ENCODE measurements at places on chromosomes 1 and 21. TPM values are rescaled to one million over a fixed set of nuclear protein-coding genes. Genes with fewer than 3 reads are reported as not detected.

The OR14K1 gene
- total RNA-seq: not detected

The TSTD1 gene
- 10.5 TPM for total RNA-seq

The KRTAP21-2 gene
- not detected for total RNA-seq

The OPRD1 gene
- total RNA-seq: not detected

The TMEM54 gene
- total RNA-seq: 10.9 TPM

The KDM1A gene
- 31.7 TPM for total RNA-seq

The ZMYND12 gene
- 1.4 TPM for total RNA-seq

The LRRC53 gene
- not detected for total RNA-seq

The ARTN gene
- 0.49 TPM for total RNA-seq

GRCh38 chr1:235027862-235028250, 100.8 kb downstream of the TOMM20 start:
- DNase-seq: no peak

GRCh38 chr1:107378426-107378825, 237.6 kb downstream of the NTNG1 start:
- no peak for DNase-seq

DNA sequence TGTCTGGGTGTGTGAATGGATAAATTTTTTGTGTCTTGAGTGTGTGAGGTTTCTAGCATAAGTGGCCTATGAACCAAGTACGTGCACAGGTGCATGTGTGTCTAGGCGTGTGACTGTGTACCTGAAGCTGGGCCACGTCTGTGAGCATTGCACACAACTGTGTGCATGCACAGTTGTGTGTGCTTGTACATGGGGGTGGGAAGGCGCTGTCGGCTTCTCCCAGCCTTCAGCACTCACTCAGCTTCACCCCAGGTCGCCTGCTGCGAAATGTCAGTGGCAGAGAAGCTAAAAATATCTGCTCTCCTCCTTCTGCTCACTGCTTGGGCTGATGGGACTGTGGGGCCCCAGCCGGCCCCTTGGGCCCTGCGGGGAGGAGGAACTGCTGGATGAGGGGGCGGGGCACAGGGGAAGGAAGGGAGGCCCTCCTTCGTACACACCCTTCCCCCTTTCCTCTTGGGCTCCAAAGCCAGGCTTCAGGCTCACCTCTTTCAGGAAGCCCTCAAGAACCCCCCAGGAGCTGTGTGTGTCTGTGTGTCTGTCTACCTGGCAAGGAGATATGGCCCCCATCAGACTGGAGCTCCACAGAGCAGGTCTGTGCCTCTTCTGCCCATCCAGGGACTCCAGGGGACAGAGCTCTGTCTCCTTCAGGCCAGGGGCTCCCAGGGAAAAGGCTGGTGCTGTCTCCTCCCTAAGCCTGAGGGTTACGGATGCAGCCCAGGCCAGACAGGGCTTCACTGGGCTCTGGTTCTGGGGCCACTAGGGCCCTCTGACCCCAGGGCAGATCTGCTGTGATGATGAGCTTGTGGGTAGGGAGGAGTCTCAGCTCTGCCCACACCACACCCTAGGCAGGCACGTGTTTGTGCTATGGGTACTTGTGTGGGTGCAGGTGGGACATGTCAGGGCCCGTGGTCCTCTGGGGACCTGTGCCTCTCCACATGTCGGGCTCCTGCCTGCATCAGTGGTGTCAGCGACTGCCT, 35.6 kb upstream of the WASF2 start:
- DNase-seq: peak; percentile 91

GRCh38 chr21:26669215-26669764, 96.2 kb upstream of the CYYR1 start:
- DNase-seq: no peak

GRCh38 chr1:118339400-118340124, 154.5 kb upstream of the SPAG17 start:
- DNase-seq: no peak

GRCh38 chr1:220877377-220878095, 1.7 kb upstream of the HLX start:
- peak; percentile 79 for DNase-seq

DNA sequence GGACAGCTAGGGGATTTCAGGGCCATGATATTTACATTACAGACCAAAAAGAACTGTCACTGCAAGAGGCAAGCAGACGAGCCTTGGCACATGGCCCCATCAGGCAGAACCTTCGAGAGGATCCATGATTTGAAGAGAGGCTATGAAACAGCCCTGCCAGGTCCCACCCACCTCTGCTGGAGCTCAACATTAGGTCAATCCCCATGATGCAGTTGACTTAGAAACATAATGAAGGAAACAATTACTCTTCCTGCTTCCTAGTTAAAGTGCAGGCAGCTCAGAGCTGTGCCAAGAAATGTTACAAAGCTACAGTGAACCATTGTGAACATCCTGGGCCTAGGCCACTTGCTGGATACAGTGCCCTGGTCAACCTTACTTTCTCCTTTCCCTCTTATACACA, 41.7 kb upstream of the PTCH2 start:
- no peak for DNase-seq

GRCh38 chr1:201946224-201946908, at the start of gene LMOD1:
Gene LMOD1, minus strand, starts transcription at chr1:201946548. Its CDS starts 208 bp downstream, at chr1:201946340.
- DNase-seq: peak; percentile 90

- DNase-seq: no peak
These were observed 49.2 kb upstream of the IGSF21 start for GRCh38 chr1:18058206-18058921.

DNA sequence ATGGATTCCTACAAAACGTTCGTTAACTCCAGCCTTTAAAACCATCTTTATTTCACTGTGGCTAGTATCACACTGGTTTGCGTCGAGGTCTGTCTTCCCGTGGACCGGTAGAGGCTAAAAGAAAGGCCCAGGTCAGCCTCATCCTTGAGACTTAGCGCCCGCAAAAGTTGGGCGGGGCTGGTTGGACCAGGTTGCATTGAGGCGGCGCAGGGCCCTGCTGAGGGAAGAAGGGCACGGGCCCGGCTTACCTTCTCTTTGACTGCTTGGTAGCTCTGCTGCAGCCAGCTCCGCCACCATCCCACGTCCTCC, 455 bp downstream of the BSDC1 start:
- peak; percentile 83 for DNase-seq

GRCh38 chr1:7456722-7457082, 314.4 kb upstream of the VAMP3 start:
- no peak for DNase-seq

GRCh38 chr1:236185687-236186086, 43.3 kb downstream of the GPR137B start:
- no peak for DNase-seq

GRCh38 chr1:6157528-6158174, 22.5 kb downstream of the CHD5 start:
- no peak for DNase-seq

DNA sequence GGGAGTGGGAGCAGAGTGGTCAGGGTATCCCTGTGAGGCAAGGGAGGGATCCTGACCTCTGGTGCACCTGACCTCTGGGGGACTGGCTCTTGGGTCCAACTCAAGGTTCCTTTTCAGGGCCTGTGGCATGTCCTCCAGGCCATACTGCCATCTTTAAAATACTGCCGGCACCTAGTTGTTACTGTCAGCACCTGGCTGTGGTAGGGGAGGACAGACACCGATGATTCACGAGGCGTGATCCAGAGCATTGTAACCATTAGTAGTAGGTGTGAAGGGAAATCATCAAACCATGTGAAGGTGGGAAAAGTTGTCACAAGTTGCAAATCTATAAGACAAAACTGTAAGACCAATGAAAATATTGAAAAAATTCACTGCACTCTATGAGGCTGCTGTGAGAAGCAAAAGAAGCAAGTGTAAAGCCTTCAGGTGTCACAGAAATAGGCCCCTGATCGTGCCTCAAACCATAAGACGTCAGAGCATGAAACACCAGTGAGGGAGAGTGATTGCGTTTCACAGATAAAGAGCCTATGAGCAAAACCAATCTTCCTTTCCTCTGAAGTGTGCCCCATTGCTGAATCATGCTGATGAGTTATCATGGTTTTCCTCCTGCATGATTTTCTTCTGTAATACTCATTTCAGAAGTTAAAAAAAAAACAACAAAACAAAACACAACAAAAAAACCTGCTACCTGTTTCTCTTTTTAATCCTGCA, 55.3 kb downstream of the CDC7 start:
- DNase-seq: no peak

DNA sequence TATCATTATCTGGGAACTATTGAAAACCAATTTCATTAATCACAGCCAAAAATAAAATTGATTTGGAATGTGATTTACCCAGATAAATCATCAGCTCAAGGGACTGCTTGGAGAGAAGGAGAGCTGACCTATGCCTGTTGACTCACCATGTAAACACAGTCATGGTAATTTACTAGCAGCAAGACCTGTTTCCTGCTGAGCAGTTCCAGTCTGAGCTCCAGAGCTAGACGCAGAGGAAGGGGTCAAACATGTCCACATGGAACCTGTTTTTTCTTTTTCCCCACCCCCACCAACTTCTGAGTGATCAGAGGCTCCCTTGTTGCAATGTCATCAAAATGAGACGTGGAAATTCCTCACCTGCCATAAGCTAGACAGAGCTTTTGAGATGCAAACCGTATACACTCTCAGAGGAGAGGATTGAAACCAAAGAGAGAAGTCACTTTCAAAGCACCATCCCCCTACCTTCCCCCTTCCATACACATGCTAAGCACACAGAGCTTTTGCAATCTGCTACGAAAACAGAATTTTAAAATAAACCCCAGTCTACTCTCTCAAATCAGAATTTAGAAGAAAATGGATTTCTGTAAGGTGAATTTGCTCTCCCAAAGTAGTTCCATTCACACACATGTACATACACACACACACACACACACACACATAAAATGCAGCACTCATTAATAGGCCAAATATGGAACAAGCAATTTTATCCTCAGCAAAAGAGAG, 55.9 kb upstream of the PTGFRN start:
- no peak for DNase-seq

- no peak for DNase-seq
These were observed 365.6 kb downstream of the DUSP10 start for GRCh38 chr1:221376286-221376685.

DNA sequence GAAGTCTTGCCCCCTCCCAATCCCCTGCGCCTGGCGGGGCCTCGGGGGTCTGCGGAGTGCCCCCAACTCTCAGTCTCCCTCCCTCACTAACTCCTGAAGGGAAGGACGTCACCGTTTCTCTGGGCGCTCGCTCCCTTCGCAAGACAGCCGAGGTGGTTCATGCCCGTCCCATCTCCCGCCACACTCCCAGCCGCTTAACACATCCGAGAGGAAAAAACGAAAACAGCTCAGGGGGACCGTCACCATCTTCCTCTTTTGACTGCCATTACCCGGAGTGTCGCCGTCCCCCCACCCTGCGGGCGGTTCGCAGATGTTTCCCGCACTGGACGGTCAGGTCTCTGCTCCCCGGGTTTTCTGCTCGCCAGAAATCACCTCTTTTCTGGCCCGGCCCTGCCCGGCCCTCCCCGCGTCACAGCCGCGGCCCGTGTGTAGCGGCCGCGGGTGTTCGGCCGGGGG, 532 bp downstream of the ERO1B start:
- no peak for DNase-seq

GRCh38 chr21:27190601-27191000, 223.7 kb upstream of the ADAMTS5 start:
- no peak for DNase-seq

GRCh38 chr1:55204997-55205396, 10.2 kb downstream of the USP24 start:
- DNase-seq: no peak

- DNase-seq: no peak
These were observed 384.6 kb downstream of the RRAGC start for GRCh38 chr1:38474738-38475623.

GRCh38 chr1:25031966-25032667, 102.0 kb upstream of the RUNX3 start:
- DNase-seq: no peak

DNA sequence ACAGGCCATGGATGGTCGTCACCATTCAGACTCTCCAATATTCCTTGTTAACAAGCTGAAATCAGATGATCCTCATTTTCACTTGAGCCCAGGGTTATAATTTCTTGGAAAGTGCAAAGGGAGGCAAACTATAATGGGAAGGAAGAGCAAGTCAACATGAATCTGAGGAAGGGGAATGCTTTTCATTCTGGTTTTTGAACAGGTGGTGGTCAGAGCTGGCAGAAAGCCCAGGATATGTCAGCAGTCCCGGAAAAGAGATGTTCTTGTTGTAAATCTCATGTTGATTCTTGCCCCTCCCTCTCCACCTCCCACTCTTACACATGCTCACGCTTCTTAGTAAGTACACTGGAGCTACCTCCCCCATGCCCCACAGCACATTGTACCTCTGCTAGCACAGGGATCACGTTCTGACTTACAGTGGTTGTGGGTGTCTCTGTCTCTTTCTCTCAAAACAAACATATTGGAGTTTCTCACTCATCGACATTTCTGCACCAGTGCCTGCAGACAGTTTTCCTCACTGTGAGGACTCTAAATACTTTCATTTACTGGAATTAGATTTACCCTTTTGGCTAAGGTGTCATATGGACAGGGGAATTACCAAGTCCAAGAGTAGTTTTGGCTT, 77.6 kb downstream of the XCL2 start:
- no peak for DNase-seq

- DNase-seq: no peak
These were observed 67.5 kb upstream of the GFI1 start for GRCh38 chr1:92554216-92554615.

DNA sequence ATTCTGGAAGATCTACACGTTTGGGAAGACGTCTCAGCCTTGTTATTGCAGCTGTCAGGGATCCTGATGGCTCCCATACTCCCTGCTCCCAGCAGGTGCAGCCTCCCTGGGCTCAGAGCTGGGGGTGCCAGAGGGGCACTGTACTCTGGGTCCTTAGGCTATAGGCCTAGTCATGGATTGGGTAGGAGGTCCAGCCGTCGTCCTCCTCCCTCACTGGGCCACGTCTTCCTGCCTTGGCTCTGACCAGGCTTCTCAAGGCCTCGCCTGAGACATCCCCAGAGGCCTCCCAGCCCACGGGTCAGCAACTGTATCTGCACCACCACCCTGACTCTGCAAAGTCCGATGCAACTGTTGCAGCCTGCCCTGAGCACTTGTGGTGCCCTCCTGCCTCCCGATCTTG, 18.2 kb downstream of the MYOM3 start:
- DNase-seq: no peak

DNA sequence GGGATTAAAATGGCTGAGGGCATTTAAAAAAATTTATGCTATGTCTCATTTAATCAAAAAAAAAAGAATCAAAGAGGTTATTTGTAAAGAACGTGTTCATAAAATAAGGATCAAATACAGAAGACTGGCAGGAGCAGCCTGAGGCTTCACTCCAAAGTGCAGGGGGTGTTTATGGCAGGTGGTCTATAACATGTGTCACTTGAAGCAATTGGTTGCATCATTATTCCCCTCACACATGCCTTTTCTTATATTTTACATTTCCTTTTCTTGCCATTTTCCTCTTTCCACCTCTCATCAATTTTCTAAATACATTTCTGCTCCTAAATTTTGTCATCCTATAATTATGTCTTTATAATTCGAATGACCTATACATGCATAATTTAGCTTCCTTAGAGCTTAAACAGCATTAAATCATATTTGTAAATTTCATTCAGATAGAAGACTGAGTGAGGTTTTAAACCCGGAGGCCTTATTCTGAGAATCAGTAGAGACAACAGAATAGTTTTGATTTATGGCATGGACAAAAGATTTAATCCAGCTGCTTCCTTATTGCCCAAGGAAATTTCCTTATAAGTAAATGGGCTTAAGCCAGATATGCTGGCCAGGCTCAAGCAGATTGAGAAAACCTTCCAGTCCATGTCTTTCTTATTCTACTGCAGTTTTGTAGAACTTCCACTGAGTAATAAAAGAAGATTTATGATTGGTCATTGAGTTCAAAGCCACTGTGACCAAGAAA, 322.8 kb downstream of the TGFB2 start:
- no peak for DNase-seq

All from Right ventricle myocardium inferior (tissue), 1 donor.